ENCODE measurements at places on chromosomes 13 and 19. TPM values are rescaled to one million over a fixed set of nuclear protein-coding genes. Genes with fewer than 3 reads are reported as not detected.

- DNase-seq = no peak
Observed at GRCh38 chr13:73355134-73355533, 296.3 kb downstream of the KLF5 start.

DNA sequence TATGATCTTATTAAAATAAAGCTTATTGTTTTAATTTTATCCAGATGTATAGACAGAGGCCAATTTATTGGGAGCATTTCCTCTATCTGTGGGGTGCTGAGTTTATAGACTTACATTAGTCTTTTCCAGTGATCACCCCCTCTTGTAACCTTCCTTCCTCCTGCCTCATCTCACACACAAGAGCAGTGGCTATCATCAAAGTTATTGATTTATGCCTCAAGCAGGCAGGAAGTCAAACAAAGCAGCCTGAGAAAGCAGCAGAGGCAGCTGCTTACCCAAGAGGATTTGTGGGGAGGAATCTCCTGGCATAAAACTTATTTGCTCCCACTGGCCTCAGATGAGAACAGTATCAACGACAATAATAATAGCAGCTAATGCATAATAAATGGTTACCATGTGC, 26.3 kb upstream of the DCLK1 start:
- no peak for DNase-seq

DNA sequence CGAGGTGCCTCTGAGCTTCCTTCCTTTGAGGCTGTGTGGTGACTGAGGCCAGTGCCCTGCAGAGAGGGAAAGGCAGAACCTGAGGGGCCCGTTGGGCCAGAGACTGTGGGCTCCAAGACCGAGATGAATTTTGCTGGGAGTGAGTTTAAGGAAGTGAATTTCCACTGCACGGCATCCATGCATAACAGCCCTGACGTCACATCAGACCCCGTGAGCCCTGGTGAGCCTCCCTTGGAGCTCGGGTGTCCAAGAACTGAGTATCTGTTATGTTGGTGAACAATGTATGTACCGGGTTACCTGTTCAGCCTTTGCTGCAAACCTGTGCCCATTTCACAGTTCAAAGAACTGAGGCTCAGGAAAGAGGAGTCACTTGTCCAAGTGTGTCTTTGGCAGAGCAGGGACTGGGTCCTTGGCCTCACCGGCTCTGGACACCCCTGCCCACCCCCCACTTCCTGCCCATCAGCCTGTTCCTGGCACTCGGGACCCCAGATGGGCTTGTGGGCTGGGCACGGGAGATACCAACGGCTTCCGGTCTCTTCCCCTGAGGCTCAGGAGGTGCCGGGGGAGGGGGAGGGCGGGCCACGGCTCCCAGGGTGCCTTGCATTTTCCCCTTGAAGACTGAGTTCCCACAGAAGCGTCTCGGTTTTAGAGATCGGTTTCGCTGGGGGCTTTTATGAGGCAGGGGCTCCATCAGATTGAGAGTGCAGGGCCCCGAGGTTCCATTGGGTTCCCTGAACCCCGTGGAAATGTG, 33.7 kb downstream of the NFILZ start:
- DNase-seq = no peak

SETDB2 gene
- 4.9 TPM for polyA plus RNA-seq

ATP4A gene
- polyA plus RNA-seq = not detected

DNA sequence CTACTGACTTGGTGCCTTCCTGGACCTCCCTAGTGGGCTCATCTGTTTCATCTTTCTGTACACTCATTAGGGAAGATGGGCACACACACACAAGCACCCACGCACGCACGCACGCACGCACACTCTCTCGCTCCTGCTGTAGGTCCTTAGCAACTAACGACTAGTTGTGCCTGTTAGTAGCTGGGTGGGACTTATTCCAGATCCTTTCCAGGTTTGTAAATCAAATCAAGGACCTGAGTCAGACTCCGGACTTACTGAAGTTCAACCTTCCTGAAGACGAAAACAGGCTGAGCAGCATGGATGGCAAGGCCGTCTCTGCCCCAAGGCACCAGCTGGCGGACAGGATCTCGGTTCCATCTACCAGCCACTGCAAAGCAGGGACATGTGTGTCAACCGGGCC, 76.2 kb downstream of the SLC15A1 start:
- DNase-seq = no peak

DNA sequence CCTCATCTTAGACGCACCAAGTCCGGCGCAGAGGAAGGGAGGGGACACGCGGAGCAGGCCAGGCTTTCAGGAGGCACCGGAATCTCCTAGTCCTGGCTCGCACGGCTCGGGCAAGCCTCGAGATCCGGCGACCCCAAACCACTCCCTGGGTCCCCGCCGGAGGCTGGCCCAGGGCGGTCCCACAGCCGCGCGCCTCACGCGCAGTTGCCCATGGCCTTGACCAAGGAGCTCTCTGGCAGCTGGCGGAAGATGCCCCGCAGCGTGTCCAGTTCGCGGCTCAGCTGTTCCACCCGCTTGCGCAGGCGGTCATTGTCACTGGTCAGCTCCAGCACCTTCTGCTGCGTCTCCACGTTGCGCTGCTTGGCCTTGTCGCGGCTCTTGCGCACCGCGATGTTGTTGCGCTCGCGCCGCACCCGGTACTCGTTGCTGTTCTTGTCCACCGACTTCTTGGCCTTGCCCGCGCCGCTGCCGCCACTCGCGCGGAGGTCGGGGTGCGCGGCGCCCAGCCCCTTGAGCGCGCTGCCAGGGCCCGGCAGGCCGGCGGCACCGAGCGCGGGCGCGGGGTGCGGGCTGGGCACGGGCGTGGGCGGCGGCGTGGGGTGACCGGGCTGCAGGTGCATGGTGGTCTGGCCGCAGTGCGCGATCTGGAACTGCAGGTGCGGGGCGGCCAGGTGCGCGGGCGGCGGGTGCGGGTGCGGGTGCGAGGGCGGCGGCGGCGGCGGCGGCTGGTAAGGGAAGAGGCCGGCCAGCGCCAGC, 1.0 kb downstream of the CEBPA start:
- DNase-seq = no peak

DNA sequence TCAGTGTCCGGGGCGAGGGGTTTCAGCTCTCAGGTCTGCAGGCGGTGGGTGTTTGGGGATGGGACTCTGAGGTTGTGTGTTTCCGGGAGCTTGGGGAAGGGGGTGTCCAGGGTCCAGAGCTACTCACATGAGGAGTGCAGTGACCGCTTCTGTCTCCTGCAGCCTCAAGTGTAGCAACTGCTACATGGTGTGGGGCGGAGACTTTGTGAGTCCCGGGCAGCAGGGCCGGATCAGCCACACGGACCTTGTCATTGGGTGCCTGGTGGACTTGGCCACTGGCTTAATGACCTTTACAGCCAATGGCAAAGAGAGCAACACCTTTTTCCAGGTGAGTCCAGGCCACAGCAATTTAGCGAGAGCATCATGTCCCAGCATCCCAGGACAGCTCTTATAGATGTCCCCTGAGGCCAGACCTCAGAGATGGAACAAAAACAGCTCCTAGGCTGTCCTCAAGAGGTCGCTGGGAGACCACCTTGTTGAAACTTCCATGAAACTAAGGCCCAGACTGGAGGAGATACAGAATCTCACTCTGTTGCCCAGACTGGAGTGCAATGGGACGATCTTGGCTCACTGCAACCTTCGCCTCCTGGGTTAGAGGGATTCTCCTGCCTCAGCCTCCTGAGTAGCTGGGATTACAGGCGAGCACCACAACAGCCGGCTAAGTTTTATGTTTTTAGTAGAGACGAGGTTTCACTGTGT, 44.9 kb downstream of the RYR1 start:
- no peak for DNase-seq

MARK4 gene
- 17.1 TPM for polyA plus RNA-seq

GRCh38 chr19:16386619-16387240, 62.1 kb downstream of the KLF2 start:
- DNase-seq = no peak

KIRREL2 gene
- polyA plus RNA-seq = not detected

DNA sequence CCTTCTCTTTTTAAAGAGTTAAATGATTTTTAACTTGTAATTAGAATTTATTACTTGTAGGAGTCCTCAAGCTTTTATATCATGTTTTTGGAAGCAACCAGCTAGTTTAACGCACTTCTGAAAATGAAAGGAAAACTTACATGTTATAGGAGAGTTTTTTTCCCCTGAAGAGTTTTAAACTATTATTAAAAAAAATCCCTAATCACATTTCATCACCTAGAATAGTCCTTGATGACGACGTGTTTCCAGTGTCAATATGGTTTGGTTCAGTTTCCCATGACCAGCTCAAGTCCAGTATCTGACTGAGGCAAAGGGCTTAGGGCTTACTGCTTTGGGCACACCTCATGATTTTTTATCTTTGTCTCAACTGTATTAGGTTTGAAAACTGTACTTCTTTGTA, 36.0 kb downstream of the URI1 start:
- DNase-seq = no peak

GRCh38 chr13:106514928-106515634, 20.4 kb downstream of the EFNB2 start:
- DNase-seq = no peak

ZNF69 gene
- polyA plus RNA-seq = 3.9 TPM

GJA3 gene
- polyA plus RNA-seq = 0.13 TPM

PNMA8B gene
- 0.15 TPM for polyA plus RNA-seq

ALDH16A1 gene
- 15.0 TPM for polyA plus RNA-seq

DNA sequence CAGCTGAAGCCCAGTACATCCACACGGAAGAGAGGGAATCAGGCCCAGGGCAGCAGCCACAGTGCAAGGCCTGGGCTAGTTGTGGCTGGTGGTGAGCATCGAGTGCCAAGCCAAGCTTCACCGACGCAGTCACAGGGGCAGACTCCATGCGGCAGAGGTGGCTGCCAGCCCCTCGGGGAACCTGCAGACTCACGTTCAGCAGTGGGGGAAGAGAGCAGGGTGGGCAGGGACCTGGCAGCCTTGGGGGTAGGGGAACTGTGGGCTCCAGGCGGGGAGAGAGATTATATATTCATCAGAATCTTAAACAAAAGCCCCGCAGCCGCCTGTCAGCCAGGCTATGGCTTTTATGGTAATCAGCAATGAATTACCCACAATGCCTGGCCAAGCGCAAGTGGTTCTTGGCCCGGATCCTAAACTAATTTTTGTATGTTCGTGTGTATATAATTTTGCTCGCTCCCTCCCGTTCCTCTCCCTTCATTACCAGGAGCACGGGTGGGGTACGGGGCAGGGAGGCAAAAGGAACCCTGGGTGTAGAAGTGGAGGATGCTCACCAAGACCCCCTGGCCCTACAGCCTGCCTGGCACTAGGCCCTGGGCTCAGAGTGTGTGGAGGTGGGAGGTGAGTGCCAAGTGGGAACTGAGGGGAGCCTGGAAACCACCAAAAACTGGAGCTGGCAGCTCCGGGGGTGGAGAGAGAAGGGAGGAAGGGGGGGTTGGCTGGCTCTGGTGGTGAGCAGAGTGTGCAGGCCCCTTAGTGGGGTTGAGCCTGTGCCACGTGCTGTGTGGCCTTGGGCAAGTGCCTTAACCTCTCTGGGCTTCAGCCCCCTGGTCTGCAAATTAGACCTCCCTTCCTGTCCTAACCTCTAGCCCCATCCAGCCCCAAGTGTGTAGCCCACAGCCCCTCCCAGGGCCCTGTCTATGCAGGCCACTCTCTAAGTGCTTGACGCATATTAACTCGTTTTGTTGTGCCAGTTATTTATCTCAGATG, 31.9 kb downstream of the PTPRS start:
- no peak for DNase-seq

- no peak for DNase-seq
Observed at GRCh38 chr19:18833141-18833476, 1.4 kb downstream of the UPF1 start.

GPR12 gene
- polyA plus RNA-seq = not detected

TNFSF9 gene
- 0.11 TPM for polyA plus RNA-seq

DNA sequence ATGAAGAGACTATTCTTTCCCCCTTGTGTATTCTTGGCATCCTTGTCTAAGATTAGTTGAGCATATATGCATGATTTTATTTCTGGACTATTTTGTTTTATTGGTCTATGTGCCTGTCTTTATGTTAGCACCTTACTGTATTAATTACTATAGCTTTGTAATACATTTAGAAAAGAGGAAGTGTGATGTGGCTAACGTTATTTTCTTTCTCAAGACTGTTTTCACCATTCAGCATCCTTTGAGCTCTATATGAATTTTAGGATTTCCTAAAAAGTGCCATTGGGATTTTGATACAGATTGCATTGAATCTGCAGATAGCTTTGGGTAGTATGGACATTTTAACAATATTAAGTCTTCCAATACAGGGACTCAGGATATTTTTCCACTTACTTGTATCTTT, 37.5 kb upstream of the PCDH20 start:
- no peak for DNase-seq

GRCh38 chr13:94667190-94667589, 45.2 kb downstream of the SOX21 start:
- DNase-seq = no peak

GRCh38 chr19:46426506-46427162, 2.1 kb downstream of the PNMA8C start:
- no peak for DNase-seq

IZUMO1 gene
- not detected for polyA plus RNA-seq

- DNase-seq = no peak
Observed at GRCh38 chr13:103531278-103531677, 465.1 kb upstream of the SLC10A2 start.

Measured in BJ (cell line).